ENCODE measurements at places on chromosomes 6 and 20.

GRCh38 chr6:78611886-78612480 is 255.4 kb upstream of the IRAK1BP1 start:
- H3K4me3 ChIP-seq: no peak overlapping the region
- DNase-seq: no peak
- H3K4me1 ChIP-seq: no peaks in the 10 kb centered on the region
- H3K36me3 ChIP-seq: no peaks in the 10 kb centered on the region
- H3K27me3 ChIP-seq: no peaks in the 10 kb centered on the region

GRCh38 chr6:151180330-151181048 is 59.3 kb upstream of the AKAP12 start:
- H3K27ac ChIP-seq: no peak overlapping the region
- DNase-seq: no peak
- H3K36me3 ChIP-seq: no peaks in the 10 kb centered on the region
- H3K27me3 ChIP-seq: no peaks in the 10 kb centered on the region
- H3K4me3 ChIP-seq: no peak overlapping the region

DNA sequence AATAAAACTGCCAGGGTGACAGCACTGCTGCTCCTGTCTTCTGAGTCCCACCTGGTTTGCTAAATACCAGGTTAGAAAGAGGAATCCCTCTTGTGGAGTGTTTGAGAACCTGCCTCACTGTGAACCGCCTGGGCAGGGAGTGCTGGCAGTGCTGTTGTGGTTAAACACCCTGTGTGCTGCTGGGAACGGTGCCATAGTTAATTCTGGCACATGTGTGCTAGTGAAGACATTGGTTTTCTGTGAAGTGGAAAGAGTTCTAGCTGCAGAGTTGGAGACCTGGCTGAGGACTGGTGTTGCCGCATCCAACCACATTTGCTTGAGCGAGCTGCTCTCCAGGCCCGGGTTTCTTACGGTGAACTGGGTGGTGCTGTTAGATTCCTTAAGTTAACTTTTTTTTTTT is 72.7 kb downstream of the IGF2R start:
- peaks cover 85% of the 10 kb centered on the region for H3K36me3 ChIP-seq
- no peak overlapping the region for H3K27ac ChIP-seq
- no peak overlapping the region for H3K4me3 ChIP-seq
- H3K4me1 ChIP-seq: no peaks in the 10 kb centered on the region
- H3K27me3 ChIP-seq: no peaks in the 10 kb centered on the region

DNA sequence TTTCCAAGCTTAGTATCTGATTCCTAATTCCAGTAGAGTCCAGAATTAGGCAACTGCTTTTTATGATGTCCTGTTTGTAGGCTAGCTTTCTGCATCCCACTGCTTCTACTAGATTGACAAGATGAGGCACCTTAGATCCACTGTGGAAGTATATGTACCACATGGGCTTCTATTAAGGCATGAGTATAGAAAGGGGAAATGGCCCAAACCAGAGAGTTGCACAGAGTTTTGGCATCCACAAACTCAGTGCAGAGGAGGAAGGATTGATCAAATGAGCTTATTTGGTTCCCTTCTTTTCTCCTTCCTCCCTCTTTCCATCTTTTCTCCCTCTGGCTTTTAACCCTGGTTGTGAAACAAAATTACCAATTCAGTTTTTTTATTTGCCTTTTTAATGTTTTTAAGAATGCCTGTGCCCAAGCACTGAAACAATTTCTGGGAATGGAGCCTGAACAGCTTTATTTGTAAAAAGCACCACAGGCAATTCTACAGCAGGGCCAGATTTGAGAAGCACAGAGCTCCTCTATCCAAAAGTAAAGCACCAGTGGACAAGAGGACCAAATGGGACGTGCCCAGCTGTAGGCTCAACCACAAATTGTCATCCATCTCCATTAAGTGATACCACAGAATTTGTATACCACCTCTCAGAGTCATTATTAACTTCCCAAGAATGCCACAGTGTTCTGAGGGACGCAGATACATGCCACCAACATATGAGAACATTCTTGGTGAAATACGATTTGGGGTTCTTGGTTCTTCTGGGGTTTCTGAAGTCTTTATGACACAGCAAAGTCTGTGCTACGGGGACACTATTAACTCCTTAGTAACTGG is 969.1 kb downstream of the KIF16B start:
- no peak for DNase-seq
- H3K4me3 ChIP-seq: no peak overlapping the region
- H3K4me1 ChIP-seq: no peaks in the 10 kb centered on the region
- no peaks in the 10 kb centered on the region for H3K27me3 ChIP-seq

DNA sequence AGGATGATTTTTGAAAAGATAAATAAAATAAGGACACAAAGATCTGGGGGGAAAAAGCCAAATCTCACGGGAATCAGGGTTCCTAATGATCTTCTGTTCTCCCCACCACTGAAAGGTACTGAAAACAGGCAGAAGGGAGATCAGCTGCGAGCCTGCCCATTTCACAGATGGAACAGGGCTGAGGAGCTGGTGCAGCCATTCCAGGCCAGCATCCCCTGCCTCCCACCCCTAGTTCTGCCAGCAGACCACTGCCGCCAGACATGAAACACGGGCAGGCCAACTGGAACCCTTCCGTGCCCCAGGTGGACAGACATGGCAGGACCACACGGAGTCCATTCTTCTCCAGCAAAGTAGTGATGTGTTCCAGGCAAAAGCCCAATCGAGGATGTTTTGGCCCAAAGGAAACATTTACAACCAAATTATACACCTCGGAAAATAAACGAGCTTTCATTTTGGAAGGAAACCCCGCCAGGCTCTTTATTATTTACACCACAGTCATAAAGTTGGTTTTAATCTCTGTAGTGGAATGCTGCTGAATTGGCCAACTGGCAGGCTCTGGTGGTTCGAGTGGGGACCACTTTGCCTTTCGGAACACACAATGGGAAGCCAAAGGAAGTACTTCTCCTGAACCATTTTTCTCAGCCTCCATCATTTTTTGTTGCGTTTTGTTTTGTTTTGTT is 28.2 kb downstream of the ISM1 start:
- no peak overlapping the region for H3K4me3 ChIP-seq
- H3K4me1 ChIP-seq: peaks cover 2% of the 10 kb centered on the region
- no peaks in the 10 kb centered on the region for H3K27me3 ChIP-seq
- H3K36me3 ChIP-seq: no peaks in the 10 kb centered on the region
- no peak for DNase-seq
